ENCODE measurements at places on chromosomes 1 and 21.
A peak's percentile ranks its signal among the peaks of the same experiment; 100 is the strongest.

GRCh38 chr1:67647814-67648358, 37.1 kb upstream of the GADD45A start:
- no peak for DNase-seq

DNA sequence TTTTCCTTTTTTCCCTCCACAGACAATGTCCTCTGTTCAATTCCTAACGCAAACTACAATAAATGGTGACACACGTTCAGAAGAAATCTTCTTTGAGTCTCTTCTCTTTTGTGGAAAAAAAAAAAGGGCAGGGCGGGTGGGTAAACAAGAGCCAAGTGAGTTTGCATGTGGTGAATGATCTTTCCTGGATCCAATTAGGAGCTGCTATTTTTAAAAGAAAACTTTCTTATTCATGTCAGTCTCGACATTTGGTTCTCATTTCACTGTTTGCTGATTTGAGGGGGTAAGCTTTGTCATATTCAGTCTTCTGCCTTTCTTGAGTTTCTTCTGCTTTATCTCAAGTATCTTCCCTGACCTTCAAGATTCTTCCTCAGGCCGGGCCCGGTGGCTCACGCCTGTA, 29.2 kb upstream of the KIF1B start:
- DNase-seq = no peak

GRCh38 chr1:5986018-5986417, 6.2 kb downstream of the NPHP4 start:
- DNase-seq = no peak

- no peak for DNase-seq
Measured at GRCh38 chr1:215958841-215959240, 391.7 kb downstream of the KCTD3 start.

DNA sequence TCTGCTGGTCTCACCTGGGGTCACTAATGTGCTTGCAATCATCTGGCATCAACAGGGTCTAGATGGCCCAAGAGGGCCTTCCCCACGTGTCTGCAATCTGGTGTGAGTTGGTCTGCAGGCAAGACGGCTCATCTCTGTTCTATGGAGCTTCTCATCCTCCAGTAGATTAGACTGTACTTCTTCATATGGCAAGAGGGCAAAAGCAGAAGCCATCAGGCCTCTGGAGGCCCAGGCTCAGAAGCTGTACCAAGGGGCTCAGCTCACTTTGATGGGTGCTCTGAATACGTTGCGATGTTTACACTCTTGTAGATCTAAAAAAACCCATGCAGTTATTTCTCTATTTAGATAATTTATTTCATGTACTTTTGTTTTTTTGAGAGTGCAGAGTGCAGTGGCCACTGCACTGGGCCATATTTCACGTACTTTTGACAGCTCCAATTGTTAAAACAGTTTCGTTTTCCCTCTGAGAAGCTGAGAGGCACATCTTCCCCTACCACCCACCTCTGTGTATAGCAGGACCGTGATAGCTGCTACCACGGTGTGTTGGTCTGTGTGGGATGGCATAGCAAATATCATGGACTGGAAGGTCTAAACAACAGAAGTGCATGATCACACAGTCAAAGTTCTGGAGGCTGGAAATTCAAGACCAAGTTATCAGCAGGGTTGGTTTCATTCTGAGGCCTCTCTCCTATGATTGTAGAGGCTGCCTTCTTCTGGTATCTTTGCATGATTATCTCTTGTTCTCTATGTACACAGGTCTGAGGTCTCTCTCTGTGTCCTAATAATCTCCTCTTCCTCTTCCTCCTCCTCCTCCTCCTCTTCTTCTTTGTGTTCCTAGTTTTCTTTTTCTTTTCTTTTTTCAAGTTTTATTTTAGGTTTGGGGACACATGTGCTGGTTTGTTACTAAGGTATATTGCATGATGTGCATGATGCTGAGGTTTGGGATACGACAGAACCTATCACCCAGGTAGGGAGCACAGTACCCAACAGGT, 17.0 kb downstream of the CITED4 start:
- no peak for DNase-seq

DNA sequence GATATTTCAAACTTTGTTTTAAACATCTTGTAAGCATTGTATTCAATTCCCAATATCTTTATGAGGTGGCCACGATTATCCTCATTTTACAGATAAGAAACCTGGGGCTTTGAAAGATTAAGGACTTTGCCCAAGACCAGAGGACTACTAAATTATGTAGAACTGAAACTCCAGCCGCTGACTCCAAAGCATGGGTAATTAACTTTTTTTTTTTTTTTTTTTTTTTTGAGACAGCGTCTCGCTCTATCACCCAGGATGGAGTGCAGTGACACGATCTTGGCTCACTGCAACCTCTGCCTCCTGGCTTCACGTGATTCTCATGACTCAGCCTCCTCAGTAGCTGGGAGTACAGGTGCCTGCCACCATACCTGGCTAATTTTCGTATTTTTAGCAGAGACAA, 68.7 kb downstream of the ALG14 start:
- no peak for DNase-seq

- no peak for DNase-seq
Measured at GRCh38 chr1:101388904-101389546, 152.2 kb downstream of the S1PR1 start.

DNA sequence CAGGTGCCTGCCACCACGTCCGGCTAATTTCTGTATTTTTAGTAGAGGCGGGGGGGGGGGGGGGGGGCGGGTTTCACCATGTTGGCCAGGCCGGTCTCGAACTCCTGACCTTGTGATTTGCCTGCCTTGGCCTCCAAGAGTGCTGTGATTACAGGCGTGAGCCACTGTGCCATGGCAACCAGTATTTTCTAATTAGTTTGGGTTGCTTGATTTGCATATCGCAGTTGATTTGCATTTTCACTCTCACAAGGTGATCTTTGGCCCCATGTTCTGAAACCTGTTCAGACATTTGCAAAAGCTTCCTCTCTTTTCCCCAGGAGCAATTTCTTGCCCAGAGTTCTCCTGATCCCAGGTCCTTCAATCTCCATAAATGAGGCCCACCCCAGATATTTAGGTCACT, 1.7 kb downstream of the TOR3A start:
- DNase-seq = no peak

GRCh38 chr1:30419831-30420230, 303.6 kb downstream of the MATN1 start:
- DNase-seq = no peak

DNA sequence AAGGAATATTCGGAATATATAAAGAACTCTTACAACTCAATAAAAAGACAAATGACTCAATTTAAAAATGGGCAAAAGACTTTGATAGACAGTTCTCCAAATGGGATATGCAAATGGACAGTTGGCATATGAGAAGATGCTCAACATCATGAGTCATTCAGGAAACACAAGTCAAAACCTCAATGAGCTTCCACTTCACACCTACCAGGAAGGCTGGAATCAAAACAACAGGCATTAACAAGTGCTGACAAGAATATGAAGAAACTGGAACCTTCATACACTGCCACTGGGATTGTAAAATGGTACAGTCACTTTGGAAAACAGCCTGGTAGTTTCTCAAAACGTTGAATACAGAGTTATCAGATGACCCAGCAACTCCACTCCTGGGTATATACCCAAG, 17.2 kb downstream of the PGBD5 start:
- no peak for DNase-seq

DNA sequence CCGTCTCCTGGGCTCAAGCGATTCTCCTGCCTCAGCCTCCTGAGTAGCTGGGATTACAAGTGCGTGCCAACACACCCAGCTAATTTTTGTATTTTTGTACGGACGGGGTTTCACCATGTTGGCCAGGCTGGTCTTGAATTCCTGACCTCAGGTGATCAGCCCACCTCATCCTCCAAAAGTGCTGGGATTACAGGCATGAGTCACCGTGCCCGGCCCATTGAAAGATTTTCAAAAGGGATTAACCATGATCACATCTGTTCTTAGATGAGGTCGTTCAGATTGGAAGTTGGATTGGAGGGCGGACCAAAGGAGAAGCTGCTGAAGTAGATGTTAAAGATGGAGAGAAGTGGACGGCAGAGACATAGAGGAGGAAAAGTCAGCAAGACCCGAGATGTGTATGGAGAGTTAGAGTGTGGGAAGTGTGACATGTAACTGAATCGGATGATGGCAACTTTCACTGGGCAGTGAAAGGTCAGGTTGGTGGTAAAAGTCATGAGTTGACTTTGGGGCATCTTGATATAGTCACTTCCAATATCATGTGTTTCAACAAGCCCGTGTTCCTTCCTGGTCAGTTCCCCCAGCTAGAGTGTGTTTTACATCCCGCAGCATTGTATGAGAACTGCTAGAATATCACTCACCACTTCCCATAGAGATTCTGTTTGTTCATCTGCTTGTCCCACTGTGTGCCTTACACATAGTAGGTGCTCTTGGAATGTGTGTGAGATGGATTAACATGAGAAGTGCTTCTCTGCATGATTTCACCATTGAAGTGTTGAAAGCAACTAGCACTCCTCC, 54.4 kb upstream of the TINAGL1 start:
- no peak for DNase-seq

DNA sequence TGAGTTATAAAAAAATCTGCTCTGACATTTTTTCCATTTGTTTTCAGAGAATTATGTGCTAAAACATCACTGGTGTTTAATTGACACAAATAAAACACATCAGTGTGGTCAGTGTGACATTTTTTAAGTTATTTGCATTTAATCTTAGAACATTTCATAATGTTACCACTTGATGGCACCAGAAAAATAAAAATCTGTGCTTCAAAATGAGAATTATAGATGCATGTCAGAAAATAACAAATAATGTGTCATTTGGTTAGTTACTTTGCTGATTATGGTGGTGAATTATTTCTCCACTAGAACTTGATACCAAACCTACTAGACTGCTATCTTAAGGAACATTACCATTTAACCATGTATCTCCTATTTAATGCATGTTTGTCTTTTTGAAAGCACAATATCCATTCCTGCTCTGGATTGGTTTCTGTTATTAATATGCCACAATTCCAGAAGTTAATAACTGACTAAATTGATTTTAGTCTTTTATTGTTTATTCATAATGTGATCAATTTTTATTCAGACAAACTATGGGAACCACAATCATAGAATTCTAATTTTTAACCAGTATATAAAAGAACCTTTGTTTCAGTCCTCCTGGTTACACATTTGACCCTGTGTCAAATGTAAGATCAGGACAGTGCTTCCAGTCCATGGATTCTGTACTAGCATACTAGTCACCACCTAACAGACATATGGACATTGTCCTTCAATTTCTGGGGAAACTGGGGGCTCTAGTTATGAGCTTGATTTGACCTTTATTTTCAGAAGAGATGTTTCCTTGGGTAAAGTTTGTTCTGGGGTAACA, 81.0 kb downstream of the RPS6KC1 start:
- no peak for DNase-seq

- no peak for DNase-seq
Measured at GRCh38 chr1:3564921-3565831, 46.1 kb downstream of the MEGF6 start.

- no peak for DNase-seq
Measured at GRCh38 chr1:9670085-9670484, 18.6 kb downstream of the PIK3CD start.

- DNase-seq = no peak
Measured at GRCh38 chr1:175270361-175270760, 77.8 kb upstream of the KIAA0040 start.

GRCh38 chr21:44399955-44400790, 46.8 kb downstream of the TRPM2 start:
- no peak for DNase-seq

GRCh38 chr1:12617901-12618660, at the start of gene DHRS3:
Gene DHRS3 (minus strand): TSS chr1:12618210. CDS start chr1:12617348, 862 bp downstream.
- peak; percentile 47 for DNase-seq

DNA sequence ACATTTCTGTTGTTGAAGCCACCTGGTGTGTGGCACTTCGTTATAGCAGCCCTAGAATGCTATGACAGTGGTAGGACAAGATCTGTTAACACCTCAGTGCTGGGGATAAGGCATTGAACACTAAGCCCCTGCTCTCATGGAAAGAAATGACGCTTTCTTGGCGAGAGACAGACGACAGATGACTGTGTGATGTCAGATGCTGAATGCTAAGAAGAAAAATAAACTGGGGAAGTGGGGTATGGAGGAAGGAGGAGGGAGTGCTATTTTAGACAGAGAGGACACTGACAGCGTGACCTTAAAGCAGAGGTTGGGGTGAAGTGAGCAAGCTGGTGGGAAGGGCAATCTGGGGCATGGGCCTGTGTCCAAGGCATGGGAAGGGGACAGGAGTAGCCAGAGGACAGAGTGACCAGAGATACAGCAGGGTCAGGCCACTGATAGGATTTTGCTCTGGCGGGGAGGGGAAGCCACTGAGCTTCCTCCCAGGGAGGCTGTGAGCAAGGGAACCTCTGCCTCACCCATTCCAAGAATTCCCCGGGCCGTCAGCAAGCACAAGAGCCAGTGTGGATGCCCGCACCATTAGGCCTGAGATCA, 15.2 kb downstream of the DOP1B start:
- DNase-seq = no peak
